ENCODE measurements at places on chromosomes 12 and 14.

DNA sequence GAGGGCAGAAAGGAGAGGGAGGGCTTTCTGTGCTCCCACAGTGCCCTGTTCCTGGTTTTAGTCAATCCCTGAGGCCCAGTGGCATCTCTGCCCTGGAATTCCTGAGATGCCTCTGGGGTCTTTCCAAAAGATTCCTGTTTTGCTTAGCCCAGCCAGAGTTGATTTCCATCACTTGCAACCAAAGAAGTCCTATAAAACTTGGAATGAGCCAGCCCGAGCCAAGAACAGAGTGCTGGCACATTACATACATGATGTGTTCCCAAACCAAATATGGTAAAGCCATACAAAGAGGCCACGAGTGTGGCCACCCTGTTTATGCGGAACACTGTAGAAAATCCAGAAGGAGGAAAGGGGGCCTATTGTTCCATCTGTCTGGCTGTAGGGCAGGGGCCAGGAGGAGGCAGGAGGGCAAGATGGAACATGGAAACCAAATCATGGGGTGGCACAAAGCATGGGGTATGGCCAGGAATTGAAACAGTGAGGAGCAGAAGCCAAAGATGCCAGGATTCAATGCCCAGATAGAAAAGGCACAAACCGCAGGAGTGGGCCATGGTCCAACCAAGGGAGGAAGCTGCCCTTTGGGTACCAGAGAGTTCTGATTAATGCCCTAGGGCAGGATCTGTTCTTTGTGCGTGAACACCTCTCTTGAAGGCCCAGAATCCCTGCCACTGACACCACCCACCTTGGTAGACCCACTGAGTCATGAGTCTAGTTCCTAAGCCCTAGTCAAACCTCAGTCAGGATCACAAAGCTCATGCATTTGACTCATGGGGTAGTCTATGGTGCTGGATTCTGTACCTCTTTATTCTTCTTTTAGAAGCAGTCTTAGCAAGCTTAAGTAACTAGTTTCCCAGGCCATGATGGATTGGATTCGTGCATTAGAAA is 75.2 kb downstream of the LRRC74A start:
- DNase-seq: no peak

GRCh38 chr12:12032260-12032791 is 38.4 kb upstream of the BCL2L14 start:
- no peak for DNase-seq

GRCh38 chr12:70660620-70661219 is 23.5 kb upstream of the PTPRB start:
- no peak for DNase-seq

DNA sequence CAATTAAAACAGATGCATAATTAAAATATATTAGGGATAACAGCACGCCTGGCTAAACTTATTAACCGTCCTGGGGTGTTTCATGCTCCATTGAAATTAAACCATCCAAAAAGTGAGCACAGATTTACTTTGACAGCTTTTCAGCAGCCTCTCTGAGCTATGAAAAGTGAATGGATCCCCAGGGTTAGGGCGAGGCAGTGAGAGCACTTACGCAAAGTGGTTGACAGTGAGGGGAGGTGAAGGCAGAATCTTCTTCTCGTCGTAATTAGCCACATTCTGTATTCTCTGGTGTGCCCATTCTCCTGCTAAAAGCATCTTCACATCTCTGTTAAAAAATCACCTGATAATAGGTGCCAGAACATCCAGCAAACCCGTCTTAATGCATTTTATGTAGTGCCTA is 1.9 kb downstream of the TMTC2 start:
- no peak for DNase-seq

DNA sequence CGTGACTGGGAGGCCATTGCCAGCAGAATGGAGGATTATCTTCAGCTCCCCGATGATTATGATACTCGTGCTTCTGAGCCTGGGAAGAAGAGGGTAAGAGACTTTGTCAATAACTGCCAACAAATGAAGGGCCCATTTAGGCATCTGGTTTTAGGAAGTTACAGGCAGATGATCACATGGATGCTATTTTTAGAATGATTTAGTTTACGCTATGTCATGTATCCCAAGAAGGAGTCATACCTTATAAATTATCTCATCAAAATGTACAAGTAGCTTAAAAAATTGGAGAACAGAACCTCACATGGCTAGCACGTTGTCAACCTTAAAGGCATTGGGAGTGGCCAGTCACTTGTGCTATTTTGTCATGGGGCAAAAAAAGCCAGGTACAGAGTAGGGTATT is 46.7 kb downstream of the PROX2 start:
- no peak for DNase-seq

DNA sequence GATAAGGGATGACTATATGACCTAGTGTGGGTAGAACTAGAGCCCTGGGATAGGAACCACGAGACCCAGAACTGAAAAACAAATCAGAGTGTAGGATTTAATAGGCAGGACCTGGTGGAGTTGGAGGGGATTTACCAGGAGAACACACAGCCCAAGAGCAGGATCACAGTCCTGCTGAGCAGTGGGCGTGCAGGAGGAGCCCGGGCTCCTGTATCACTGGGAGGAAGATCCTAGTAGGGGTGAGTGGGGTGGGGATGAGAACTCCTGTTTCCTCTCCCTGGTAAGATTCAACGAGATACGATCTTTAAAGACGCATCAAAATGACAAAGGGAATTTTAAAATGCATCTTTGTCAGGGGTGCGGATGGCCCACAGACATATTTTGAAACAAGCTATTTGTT is 220.1 kb downstream of the GALC start:
- DNase-seq: no peak

- no peak for DNase-seq
Observed at GRCh38 chr12:124395284-124395752, 100.4 kb downstream of the RFLNA start.

DNA sequence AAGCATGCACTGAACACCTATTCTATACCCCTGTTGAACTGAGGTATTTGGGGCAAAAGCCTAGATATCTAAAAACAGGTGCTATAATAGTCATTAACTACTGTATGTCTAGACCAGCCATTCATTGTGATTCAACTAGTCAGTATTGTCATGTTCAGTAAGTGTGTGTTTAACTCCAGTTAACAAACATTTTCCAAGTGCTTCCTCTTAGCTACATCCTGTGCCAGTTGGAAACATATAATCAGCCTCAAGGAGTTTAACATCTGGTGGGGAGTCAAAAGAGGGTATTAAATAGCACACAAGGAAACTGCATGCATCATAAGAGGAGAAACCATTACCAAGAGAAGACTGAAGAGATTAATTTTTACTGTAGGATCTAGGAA is 20.4 kb downstream of the TMTC1 start:
- DNase-seq: no peak

DNA sequence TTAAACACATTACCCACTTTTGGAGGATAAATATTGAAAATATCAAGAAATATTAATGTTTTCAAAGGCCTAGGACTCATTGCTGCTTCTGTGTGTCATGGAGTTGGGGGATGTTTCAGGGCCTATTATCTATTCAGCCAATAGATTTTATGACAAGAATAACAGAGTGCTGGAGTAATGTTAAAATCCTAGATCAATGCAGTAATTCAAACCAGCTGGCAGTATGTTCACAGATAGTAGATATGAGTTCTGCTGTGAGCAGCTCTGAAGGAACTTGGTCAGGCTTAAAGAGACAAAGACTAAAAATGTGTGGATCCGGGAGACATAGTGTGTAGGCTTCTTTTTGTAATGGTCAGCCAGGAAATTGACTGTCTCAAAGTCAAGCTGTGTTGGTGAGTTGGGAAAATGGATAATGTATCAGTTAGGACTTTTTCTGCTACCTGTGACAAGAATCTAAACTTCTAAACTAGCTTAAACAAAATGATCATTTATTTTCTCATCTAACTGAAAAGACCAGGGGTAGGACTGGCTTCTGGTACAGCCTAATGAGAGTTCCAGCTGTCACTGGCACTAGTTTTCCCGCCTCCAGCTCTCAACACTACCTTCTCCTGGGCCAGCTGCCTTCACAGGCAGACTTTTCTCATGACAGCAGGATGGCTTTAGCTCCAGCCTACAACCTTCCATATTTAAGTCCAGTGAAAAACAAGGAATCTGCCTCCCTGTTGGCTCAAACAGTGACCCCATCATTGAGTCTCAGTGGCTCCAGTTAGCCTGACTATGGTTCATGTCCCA is 16.3 kb upstream of the POLR3B start:
- no peak for DNase-seq

DNA sequence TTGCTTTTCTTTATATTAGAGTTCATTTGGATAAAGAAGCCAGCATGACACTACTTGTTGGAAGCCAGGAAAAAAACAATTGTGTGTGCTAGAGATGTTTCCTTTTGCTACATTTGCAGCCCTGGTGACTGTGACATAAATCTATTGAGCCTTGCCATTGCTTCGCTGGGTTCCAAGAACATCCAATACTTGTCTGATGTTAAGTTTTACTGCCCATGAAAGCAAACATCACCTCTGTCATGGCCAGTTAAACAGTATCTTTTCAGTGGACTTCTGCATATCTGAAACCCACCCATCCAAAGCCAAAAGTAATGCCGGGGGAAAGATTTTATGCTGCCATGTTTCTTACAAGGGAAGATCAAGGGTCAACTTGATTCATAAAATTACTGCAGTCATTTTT is 184.0 kb downstream of the MSRB3 start:
- no peak for DNase-seq

GRCh38 chr12:70619471-70620152 is 17.6 kb downstream of the PTPRB start:
- no peak for DNase-seq

- DNase-seq: no peak
Observed at GRCh38 chr12:113086249-113087164, 30.0 kb downstream of the DTX1 start.

- DNase-seq: no peak
Observed at GRCh38 chr12:25320123-25321006, 69.6 kb upstream of the KRAS start.

DNA sequence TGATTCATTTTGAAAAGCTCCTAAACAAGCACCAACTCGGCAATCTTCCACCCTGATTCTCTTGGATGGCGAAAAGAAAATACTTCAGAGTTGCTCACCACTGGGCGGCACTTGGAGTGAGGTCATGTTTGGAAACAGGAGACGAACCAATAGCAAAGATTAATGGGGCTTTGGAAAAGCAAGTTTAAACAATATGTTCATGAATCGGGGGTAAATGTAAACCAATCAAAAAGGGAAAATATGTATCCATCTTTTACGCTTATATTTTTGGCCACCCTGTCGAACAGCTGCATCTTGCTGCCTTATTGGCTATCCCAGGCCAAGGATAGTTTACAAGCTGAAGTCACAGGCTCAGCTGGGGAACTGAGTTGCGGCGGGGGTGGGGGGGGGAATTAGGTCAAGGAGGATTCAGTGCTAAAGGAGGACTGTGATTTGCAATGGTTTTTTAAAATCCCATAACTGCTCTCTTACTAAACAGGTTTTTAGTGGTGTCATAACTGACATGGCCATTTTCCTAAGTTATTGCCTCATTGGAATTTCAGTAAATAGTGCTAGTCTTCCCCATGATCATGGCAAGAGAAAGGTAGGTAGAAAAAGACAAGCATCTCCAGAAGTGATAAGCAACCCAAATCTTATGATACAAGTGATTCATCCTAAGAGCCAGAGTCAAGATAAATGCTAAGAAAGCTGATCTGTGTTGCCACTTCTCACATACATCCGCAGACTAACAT is 210.6 kb downstream of the PHLDA1 start:
- no peak for DNase-seq

DNA sequence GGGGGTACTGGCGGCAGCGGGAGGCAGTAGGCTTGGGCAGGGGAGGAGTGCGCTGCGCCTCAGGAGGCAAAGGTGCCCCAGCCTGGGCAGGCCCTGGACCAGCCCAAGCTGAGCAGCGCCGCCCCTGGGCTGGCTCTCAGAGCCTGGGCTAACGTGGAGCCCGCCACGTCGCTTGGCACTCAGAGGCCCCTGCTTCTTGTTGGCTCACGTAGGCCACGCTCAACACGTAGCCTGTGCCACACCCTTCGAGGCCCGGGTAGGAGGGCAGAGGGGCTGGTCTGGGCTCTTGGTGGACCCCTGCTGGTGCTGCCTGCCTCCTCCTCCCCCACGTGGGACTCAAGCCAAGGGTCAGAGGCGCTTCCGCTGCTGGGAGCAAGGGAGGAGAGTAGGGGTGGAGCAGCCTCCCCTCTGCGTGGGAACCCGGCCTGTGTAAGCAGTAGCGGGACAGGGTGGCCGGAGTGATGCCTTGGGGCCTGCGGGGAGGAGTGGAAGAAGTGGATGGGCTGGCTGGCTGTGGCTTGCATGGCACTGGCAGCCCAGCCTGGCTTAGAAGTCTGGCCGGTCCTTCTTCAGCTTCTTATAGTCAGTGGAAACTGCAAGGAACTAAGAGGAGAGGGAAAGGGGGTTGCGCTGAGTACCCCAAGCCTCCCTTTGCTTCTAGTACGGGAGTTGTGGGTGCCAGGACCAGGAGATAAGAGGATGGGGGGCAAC is 5.7 kb downstream of the SHMT2 start:
- no peak for DNase-seq

DNA sequence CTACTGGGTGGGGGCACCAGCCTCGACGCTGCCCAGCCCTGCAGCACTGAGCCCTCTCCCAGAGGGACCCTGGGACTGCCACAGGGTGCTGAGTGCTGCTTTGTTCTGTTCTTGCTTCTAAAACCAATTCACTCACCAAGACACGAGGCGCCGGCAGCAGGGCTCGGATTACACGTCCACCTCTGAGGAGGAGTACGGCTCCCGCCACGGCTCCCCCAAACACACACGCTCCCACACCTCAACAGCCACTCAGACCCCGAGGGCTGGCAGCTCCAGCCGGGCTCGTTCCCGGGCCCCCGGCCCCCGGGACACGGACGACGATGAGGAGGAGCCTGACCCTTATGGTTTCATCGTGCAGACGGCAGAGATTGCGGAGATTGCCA is 24.3 kb downstream of the CEP170B start:
- DNase-seq: no peak

DNA sequence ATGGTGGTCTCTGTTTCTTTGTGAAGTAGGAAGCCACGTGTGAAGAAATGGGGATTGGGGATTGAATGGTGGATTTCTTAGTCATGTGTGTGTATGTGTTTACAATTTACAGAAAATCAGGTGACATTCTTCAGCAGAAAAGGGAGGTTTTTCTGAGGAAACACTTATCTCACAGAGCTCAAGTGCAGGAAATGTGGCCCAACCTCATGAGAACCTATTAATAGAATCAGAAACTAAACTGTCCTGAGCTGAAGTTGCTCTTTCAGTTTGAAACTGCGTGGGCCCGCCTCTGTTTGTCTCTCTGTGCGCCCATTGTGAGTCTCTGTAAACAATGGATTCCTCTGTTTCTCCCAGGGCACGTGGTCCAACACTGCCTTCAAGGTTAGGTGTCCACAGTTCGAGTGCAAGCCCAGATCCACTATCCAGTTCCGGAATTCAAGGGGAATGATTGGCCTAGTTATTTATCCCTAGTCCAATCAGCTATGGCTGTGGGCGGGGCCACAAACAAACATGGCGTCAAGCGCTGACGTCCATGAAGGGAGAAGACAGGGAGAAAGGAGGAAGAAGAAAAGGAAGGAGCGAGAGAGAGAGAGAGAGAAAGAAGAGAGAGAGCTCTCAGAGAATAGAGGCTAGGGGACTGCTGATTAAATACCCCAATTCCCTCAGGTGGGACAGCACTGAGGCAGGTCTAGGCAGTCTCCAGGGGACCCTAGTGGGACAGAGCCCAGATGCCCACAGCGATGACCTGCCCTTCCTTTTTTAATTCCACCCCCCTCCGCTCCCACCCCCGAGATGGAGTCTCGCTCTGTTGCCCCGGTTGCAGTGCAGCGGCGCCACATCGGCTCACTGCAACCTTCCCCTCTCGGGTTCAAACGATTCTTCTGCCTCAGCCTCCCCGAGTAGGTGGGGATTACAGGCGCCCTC is 31.4 kb upstream of the C12orf76 start:
- no peak for DNase-seq
